Gastrocnemius medialis (tissue), 4 donors: ENCODE measurements at places on chromosomes 6 and 20.

DNA sequence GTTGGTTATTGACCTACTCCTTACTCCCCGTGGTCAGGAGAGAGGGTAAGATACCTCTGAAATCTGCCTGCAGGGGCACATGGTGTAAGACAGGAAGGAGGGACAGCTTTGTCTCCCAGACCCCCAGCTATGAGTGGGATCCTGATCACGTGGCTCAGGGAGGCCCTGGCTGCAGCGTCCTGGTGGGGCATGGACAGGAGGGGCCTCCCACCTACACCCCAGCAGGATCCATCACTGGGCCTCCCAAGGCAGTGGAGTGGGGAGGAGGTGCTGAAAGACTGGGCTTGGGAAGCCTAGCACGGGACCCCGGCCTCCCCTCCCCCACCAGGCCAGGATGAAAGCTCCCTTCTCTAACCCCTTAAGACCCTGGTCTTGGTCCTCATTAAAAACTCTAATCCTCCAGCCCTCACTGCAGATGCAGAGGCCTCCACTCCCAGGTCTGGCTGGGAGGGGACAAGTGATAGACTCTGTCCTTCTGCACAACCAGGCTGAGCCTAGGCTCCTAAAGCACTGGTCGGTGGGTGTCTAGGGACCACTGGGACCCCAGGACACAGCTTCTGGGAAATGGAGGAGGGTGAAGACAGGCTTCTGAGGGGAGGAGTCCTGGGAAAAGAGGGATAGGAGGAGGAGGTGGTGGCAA lies 29.6 kb upstream of the VEGFA start:
- H3K27ac ChIP-seq, result no peak overlapping the region
- no peak overlapping the region for H3K4me3 ChIP-seq
- no peak for DNase-seq

DNA sequence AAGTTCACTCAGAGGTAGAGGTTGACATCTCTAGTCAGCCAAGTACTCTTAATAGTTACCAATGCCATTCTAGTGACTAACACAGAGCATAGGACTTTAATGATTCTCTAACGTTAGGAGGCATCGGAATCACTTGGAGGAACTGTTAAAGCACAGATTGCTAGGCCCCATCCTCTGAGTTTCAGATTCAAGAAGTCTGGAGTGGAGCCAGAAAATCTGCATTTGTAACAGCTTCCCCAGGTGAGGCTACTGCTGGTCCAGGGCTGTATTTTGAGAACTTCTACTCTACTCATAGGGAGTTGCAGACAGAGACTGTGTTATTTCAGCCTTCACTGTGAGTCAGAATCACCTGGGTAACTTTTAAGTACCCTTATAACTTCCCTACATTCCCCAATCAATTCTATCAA lies 5.7 kb downstream of the LMBRD1 start:
- no peak overlapping the region for H3K4me3 ChIP-seq
- H3K27ac ChIP-seq, result peak overlapping the region; percentile 77
- H3K36me3 ChIP-seq, result no peaks in the 10 kb centered on the region
- H3K4me1 ChIP-seq, result peaks cover 53% of the 10 kb centered on the region

GRCh38 chr6:106530502-106530901 lies 98.8 kb downstream of the RTN4IP1 start:
- H3K27me3 ChIP-seq, result no peaks in the 10 kb centered on the region
- H3K27ac ChIP-seq, result no peak overlapping the region
- H3K4me1 ChIP-seq, result no peaks in the 10 kb centered on the region
- no peaks in the 10 kb centered on the region for H3K36me3 ChIP-seq

DNA sequence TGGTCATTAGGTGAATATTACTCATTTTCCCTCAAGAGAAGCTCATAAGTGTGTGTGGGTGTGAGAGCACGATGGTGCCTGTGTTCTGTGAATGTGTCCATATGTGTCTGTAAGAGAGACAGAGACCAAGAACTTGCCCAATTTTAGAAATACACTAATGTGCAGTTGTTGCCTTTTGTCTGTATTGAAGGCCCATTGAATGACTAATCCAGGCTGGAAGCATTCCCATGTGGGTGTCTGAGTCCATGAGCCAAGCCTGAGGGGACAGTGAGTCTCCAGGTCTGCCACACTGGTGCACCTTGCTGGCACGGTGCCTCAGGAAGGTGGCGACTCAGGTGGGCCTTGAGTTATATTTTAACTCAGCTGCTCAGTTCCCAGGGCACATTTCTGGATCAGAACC lies 25.5 kb upstream of the ASXL1 start:
- no peaks in the 10 kb centered on the region for H3K4me1 ChIP-seq
- no peak overlapping the region for H3K4me3 ChIP-seq
- no peaks in the 10 kb centered on the region for H3K27me3 ChIP-seq

DNA sequence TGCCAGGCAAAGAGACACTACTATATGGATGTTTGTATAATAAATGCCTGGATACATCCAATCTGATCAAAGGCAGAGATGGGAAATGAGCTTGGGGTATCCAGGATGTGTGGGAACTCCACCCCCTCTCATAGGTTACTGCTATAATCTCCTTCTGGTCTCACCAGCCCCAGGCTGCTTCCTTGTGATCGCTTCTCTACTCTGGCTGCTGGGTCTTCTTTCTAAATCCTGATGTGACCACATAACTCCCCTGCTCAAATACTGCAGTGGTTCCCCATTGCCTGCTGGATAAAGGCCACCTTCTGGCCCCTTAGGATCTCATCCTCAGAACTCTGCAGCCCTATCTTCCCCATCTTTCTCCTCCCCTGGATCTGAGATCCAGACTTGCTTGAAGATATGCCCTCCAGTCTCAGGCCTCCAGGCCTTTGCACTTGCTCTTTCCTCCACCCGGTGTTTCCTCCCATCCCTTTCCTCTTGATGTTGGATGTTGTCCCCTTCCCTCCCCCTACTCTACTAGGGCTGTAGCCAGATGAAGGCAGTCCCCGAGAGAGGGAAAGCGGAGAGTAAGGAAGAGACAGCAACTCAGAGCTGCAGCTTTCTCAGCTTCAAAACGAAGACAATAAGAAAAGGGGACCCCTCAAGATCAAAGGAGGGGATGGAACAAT lies 828 bp upstream of the XKR7 start:
- H3K27me3 ChIP-seq, result peaks cover 21% of the 10 kb centered on the region
- H3K4me1 ChIP-seq, result no peaks in the 10 kb centered on the region
- no peak overlapping the region for H3K4me3 ChIP-seq
- no peak for DNase-seq

DNA sequence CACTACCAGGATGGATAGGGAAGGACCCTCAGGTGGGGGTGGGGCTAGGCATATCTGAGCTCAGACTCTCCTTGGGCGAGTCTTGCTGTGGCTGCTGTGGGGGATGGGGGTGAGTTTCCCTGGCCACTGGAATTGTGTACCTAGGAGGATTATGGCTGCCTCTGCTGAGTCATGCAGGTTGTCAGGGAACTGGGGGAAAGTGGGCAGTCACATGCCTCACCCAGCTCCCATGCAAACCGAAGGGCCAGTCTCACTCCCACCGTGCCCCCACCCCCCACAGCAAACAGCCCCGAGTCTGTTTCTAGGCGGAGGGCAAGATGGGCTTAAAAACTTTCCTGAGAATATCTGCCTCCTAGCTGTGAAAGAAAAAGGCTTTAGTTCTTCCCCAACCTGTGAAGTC lies 210.3 kb upstream of the FERMT1 start:
- H3K4me1 ChIP-seq, result no peaks in the 10 kb centered on the region
- H3K4me3 ChIP-seq, result no peak overlapping the region
- no peaks in the 10 kb centered on the region for H3K36me3 ChIP-seq
- H3K27ac ChIP-seq, result no peak overlapping the region
- DNase-seq, result no peak

DNA sequence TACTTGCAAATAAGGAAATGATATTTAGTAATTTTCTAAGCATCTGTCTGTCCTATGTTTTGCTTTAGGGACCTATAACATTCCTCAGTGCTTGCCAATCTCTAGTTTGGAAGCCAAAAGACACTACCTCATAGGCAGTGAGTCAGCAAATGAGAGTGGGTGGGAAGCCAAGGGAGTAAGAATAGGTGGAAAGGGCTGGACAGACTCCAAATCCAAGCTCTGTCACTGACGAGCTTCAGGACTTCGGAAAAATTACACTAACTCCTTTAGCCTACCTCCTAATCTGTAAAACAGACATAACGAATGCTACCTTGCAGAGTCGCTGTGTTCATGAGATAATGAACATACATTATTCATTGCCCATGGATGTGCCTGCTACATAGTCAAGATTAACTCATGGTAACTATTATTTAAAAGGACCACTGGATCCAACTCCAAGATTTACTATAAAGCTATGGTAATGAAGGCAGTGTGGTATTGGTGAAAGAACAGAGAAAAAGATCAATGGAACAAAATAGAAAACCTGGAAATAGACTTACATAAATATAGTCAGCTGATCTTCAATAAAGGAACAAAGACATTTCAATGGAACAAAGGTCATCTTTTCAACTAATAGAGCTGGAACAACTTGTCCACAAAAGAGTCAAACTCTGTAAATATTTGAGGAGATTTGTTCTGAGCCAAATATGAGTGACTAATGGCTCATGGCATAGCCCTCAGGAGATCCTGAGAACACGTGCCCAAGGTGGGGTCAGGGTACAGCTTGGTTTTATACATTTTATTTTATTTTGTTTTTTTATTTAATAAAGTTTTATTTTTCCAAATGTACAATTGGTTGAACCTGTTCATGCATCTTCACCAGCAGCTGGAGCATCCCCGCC lies 64.1 kb downstream of the FAM50B start:
- H3K27ac ChIP-seq, result peak overlapping the region; percentile 88
- H3K36me3 ChIP-seq, result no peaks in the 10 kb centered on the region
- H3K4me3 ChIP-seq, result no peak overlapping the region
- peaks cover 61% of the 10 kb centered on the region for H3K4me1 ChIP-seq

DNA sequence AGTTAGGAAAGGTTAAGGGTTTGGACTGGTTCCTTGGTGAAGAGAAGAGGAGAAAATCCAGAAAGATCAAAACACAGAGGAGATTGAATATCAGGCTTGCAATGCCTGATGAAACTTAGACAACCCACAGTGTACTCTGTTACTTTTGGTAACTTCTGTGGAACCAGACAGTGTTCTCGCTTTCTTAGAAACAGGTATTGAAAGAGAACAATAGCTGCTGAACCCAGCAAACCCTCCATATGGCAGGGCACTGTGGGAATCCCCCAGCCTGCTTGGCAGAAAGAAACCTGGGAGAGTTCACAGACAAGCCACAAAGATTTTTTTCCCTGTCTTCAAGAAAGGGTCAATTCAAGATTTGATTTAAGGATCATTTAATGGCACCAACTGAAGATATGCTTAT lies 342.8 kb downstream of the FOXA2 start:
- no peaks in the 10 kb centered on the region for H3K27me3 ChIP-seq
- H3K27ac ChIP-seq, result no peak overlapping the region
- no peaks in the 10 kb centered on the region for H3K4me1 ChIP-seq
- H3K4me3 ChIP-seq, result no peak overlapping the region
- DNase-seq, result no peak

GRCh38 chr6:5670811-5671561 lies 335.7 kb downstream of the NRN1 start:
- no peaks in the 10 kb centered on the region for H3K27me3 ChIP-seq
- peak overlapping the region; percentile 77 for H3K27ac ChIP-seq
- DNase-seq, result no peak

DNA sequence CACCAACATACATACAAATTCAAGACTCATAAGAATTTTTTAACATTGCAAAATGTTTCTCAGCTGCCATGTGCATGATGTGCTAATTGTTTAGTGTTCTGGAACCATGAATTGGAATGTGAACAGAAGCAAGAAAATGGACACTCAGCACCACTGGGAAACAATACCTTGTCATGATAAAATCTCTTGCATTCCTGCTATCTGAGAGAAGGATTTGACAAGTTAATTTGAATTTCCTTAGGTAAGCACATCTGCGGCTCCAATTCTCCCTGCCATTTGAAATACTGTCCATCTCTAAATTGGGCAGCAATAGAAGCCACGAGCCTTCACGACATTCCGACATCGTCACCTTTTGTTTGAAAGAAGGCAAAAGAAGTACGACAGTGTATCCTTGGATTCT lies 1104.6 kb upstream of the MAP3K7 start:
- no peak for DNase-seq
- H3K4me1 ChIP-seq, result no peaks in the 10 kb centered on the region
- no peaks in the 10 kb centered on the region for H3K27me3 ChIP-seq
- H3K36me3 ChIP-seq, result no peaks in the 10 kb centered on the region
- no peak overlapping the region for H3K4me3 ChIP-seq

GRCh38 chr6:144343701-144344428 lies 58.7 kb downstream of the UTRN start:
- no peak overlapping the region for H3K4me3 ChIP-seq
- H3K27ac ChIP-seq, result peak overlapping the region; percentile 70
- H3K4me1 ChIP-seq, result peaks cover 38% of the 10 kb centered on the region
- no peaks in the 10 kb centered on the region for H3K27me3 ChIP-seq

GRCh38 chr20:3181270-3181669 lies 7.9 kb upstream of the LZTS3 start:
- H3K4me3 ChIP-seq, result no peak overlapping the region
- no peak overlapping the region for H3K27ac ChIP-seq
- no peaks in the 10 kb centered on the region for H3K36me3 ChIP-seq
- no peaks in the 10 kb centered on the region for H3K4me1 ChIP-seq
- DNase-seq, result no peak

GRCh38 chr6:76843054-76843822 lies 620.1 kb downstream of the HTR1B start:
- no peaks in the 10 kb centered on the region for H3K27me3 ChIP-seq
- H3K4me1 ChIP-seq, result no peaks in the 10 kb centered on the region
- DNase-seq, result no peak
- H3K36me3 ChIP-seq, result no peaks in the 10 kb centered on the region

DNA sequence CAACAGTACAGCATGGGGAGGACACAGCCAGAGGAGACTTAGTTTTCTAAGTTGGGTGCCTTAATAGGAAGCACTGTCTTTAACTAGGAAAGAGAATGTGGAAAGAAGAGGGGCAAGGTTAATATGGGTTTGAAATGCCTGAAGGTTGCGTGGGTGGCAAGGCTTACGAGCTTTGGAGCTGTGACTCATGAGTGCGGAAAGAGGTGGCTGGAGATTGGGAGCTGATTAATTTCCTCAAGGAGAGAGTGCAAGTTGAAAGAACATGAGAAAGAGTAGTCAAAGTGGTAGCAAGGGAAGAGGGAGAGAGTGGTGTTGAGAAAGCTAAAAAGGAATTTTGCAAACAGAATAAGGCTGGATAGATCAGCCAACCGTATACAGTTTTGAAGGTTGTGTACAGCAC lies 315.1 kb upstream of the PRND start:
- DNase-seq, result no peak
- no peaks in the 10 kb centered on the region for H3K27me3 ChIP-seq
- H3K27ac ChIP-seq, result no peak overlapping the region
- no peaks in the 10 kb centered on the region for H3K36me3 ChIP-seq
- H3K4me1 ChIP-seq, result no peaks in the 10 kb centered on the region
